ENCODE measurements at places on chromosomes 6 and 20.

DNA sequence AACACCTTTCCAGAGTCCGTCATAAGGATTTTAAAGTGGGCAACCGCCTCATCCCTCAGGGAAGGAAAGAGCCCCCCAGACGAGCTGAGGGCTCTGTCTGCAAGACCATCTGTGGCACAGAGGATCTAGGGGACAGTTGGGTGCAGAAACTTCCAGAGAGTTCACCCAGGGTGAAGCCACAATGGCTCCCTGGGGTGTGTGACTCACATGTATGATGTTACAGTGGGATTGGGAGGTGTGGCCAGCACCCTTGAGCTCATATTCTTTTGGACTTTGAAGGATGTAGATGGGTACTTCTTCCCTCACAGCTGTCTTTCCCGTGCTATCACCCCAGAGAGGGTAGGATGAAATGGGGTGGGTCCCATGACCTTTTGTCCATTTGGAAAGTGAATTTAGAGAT is 95.5 kb downstream of the NCR2 start:
- no peak for DNase-seq

- no peak for DNase-seq
Measured at GRCh38 chr6:27873021-27873940, 38.9 kb downstream of the OR2B2 start.

DNA sequence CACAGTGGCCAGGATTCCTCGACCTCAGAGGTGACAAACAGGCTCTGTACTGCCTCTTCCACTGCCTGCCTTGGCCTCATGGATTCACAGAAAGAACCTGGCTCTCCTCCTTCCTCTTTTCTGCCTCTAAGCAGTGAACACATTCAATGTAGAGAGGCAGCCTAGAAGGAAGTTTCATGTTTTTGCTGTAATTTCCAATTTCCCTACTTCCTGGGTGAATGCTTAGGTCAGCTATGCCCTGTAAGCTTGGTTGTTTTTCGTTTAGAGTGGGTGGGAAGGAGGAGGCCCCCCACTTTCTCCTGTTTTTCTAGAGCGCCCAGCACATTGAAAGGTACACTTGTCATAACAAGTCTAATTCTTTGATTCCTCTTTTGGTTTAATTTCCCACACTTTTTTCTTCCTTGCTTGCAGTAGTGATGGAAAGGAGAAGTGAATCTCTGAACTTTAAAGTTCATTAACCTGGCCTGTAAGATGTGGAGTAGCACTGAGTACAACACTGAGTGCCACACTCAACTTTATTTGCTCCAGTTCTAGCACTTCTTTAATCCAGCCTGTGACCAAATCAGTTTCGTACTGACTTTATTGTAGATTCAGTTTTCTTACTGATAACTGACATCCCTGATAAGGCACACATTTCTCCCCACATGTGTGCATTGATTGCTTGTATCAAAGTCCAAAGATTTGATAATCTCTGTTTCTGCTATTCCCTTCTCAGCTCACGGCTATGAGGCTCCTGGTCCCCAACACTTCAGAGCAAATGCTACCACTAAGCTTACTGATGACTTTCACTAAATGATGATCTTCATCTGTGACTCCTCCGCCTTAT is 100.0 kb upstream of the MAN1A1 start:
- no peak for DNase-seq

GRCh38 chr6:45521226-45521625 is 143.5 kb upstream of the SUPT3H start:
- DNase-seq, result no peak

- DNase-seq, result no peak
Measured at GRCh38 chr20:17810847-17811627, 111.3 kb downstream of the BANF2 start.

- no peak for DNase-seq
Measured at GRCh38 chr20:19807191-19807945, 49.3 kb downstream of the RIN2 start.

GRCh38 chr6:46323966-46324622 is 153.3 kb upstream of the ENPP5 start:
- DNase-seq, result no peak

GRCh38 chr20:59630526-59630925 is 26.2 kb downstream of the PHACTR3 start:
- no peak for DNase-seq

GRCh38 chr6:136962661-136963060 is 40.6 kb downstream of the SLC35D3 start:
- no peak for DNase-seq

DNA sequence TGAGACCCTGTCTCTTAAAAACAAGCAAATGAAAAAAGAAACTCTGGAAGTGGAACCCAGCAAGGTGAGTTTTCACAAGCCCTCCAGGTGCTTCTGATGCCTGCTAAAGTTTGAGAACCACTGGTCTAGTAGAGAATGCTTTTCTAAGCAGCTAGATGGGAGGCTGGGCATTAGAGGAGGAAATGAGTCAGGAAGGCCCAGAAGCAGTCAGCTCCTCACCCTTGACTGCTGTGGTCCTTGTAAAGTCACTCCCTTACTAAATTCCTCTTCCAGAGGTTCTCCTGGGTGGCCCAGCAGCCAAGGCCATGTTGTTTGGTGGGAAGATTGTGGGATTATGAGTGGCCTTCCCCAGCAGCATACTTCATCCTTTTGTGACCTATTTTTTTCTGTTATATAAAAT is 52.0 kb upstream of the FYN start:
- DNase-seq, result no peak

GRCh38 chr20:43710370-43711044 is 16.3 kb downstream of the GTSF1L start:
- DNase-seq, result no peak

GRCh38 chr20:20304942-20305341 is 63.0 kb upstream of the INSM1 start:
- no peak for DNase-seq

GRCh38 chr6:129733290-129733689 is 23.3 kb upstream of the ARHGAP18 start:
- DNase-seq, result no peak

DNA sequence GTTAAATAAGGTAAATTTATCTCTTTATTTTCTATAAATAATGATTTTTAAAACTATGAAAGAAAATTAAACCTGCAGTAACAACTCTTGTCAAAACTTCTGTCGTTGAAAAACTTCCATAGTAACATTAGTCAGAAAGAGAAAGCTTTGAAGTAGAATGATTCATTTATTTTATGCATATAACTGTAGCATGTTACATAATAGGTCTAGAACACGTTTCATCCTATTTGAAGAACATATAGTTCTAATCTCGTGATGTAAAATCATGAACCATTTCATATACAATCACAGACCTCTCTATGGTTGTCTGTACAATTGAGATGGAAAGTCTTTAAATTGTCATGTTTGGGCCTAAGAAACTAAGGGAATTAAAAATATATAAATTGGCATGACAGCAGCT is 61.3 kb upstream of the MYLIP start:
- no peak for DNase-seq

GRCh38 chr20:15740046-15740775 is 833.0 kb downstream of the KIF16B start:
- DNase-seq, result no peak

- DNase-seq, result no peak
Measured at GRCh38 chr6:116136933-116137340, 11.0 kb upstream of the COL10A1 start.

GRCh38 chr6:146944809-146945208 is 259.4 kb upstream of the STXBP5 start:
- DNase-seq, result no peak

DNA sequence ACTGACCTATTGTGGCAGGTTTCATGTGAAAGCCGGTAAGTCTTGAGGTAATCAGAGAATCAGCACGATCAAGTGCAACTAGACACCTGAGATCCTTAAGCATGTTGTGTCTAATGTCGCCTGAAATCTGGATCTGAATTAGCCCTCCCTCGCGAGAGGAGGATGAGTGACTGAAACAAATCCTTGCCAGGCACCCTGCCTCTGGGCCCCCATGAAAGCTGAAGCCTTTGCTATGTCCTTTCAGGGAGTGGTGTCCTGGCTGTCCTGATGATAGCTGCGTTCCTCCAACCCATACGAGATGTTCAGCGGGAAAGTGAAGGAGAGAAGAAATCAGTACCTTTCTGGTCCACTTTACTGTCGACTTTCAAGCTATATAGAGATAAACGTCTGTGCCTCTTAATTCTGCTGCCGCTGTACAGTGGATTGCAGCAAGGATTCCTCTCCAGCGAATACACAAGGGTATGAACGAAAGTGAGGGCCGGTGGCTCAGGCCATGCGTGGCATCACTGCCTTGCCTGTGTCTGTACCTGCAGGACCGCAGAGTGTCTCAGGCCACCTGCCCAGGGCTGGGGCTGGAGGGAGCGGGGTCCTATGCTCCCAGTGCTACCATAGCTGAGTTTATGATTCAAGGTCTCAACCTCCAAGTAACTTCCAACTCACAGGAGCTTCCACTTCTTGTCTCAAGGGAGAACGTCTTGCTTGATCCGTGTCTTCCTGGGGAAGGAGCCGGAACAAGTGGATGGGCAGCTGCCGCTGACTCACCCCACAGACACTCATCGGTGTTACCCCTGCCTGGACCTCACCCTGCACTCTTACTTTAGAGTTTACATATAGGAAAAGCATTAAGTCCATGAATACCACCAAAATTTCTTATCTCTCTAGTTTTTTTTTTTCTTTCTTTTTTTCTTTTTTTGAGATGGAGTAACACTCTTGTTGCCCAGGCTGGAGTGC is 12.8 kb downstream of the UNC93A start:
- DNase-seq, result no peak

GRCh38 chr6:65231616-65232015 is 475.4 kb downstream of the EYS start:
- DNase-seq, result no peak

DNA sequence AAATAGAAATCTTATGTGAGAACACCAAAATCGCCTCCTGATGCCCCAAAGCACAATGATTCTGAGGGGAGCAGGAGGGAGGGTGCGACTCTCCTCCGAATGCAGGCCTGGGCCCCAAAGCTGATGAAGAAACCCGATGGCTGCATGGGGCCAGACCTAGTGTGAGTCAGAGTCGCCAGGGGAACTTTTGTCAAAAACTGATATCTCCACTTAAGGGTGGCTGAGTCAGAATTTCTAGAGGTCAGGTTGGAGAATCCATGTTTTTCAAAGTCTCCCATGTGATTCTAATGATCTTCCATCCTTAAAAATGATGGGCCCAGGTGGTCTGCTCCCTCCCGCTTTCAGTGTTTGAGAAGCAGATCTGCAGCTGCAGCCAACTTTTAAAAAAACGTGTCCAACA is 172.8 kb downstream of the BACH2 start:
- DNase-seq, result no peak

- no peak for DNase-seq
Measured at GRCh38 chr6:161444464-161444863, 170.6 kb upstream of the AGPAT4 start.

DNA sequence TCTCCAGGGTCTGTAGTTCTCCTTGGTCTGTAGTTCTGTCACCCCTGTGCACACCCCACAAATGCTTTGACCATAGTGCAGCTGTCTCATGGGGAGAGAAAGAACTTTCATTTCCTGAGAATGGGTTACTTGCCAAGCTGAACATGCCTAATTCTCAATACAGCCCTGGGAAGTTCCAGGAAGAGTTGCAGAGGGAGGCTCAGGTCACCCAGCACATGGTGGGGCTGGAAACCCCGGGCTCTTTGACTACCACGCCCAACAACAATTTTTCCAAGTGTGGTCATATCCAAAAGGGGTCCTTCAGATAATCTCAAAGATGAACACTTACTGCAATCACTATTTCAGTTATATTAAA is 2.2 kb upstream of the PTPRA start:
- no peak for DNase-seq
